Globus pallidus (tissue), 1 donor: ENCODE measurements at places on chromosomes 2 and 18.

GRCh38 chr2:229129738-229130371 lies 141.2 kb downstream of the PID1 start:
- DNase-seq = no peak

GRCh38 chr2:184637781-184638180 lies 39.5 kb downstream of the ZNF804A start:
- DNase-seq = no peak

DNA sequence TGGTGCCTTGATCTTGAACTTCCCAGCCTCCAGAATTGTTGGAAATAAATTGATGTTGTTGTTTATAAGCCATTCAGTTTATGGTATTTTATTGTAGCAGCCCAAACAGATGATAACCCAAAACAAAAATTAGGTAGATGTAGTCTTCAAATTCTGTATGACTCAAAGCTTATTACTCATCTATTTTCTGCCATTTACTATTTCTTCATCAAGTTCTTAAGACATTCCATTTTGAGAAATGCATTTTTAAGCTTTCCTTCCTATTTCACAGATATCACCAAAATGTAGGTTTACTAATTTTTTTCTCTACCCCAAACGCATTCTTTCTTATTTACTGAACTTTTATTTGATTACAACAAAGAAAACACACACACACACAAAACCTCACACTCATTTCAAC lies 148.2 kb downstream of the RND3 start:
- DNase-seq = no peak

DNA sequence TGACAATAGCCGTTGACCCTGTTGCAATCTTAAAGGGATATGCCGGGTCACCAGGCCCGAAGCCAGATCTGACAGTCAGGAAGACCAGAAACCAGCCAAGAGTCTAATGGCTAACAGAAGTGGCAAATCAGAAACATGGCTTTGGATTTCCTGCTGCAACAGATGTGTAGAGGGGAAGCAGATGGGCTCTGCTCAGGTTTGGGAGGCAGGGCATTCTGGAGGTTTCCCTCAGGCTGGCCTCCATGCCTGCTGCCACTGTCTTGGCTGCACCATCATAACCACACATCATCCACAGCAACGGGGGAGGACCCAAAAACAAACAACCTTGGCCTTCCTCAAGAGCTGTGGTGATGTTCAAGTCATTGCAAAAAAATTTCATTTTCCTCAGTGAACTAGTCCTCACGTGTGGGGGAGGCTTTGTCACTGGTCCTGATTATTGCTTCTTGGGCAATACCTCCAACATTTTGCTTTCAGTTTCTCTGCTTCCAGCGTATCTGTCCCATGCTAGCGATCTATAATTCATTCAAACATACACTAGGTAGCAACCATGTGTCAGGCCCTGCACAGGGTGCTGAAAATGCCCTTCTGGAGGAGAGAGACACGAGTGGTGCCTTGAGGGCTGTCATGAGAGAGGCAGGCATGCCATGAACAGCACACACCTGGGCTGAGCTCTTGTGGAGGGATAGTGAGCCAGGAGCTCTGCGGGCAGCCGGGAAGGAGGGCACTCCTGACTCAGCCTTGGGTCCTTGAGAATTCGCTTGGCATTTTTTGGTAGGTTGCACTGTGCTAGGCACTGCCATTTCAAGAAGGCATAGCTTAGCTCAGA lies 48.2 kb upstream of the LGALSL start:
- DNase-seq = no peak

- DNase-seq = no peak
Measured at GRCh38 chr2:109686921-109687320, 72.8 kb downstream of the SOWAHC start.
